ENCODE measurements at places on chromosomes 1 and 21. TPM values are rescaled to one million over a fixed set of nuclear protein-coding genes. Genes with fewer than 3 reads are reported as not detected.

DNA sequence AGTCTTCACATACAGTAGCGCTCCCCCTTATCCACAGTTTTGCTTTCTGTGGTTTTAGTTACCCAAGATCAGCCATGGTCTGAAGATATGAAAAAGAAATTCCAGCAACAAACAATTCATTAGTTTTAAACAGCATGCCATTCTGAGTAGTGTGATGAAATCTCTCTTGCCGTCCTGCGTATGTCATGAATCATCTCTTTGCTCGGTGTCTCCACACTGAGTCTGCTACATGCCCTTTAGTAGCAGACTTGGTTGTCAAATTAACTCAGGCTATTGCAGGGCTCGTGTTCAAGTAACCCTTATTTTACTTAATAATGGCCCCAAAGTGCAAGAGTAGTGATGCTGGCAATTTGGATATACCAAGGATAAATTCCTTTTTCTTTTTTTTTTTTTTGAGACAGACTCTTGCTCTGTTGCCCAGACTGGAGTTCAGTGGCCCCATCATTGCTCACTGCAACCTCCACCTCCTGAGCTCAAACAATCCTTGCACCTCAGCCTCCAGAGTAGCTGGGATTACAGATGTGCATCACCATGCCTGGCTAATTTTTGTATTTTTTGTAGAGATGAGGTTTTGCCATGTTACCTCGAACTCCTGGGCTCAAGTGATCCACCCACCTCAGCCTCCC, 22.6 kb downstream of the PHACTR4 start:
- H3K4me3 ChIP-seq = no peak overlapping the region
- H3K4me1 ChIP-seq = peaks cover 4% of the 10 kb centered on the region

- H3K27me3 ChIP-seq = peaks cover 20% of the 10 kb centered on the region
- H3K36me3 ChIP-seq = no peaks in the 10 kb centered on the region
- no peak overlapping the region for H3K4me3 ChIP-seq
- H3K27ac ChIP-seq = no peak overlapping the region
Observed at GRCh38 chr1:237054313-237054712, 12.3 kb downstream of the RYR2 start.

DNA sequence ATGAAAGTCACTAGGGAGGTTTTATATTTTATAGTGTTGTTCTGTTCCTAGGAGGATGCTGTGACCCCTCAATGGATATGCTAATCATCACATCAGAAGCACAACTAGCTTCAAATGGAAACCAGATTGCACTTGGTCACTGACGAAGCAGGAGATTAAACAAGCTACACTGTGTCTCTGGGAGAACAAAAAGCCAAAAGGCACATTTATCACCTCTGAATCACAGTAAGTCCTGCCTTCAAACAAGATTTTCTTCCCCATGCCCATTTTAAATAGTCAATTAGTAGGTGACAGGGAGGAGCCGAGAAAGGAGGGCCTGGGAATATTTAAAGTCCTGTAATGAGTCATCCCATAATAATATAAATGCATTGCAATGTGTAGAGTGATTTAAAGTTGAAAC, 38.1 kb downstream of the RGS2 start:
- no peak for DNase-seq
- H3K4me1 ChIP-seq = no peaks in the 10 kb centered on the region
- H3K27me3 ChIP-seq = no peaks in the 10 kb centered on the region
- no peak overlapping the region for H3K4me3 ChIP-seq

- peak overlapping the region; percentile 69 for H3K4me3 ChIP-seq
- H3K36me3 ChIP-seq = no peaks in the 10 kb centered on the region
- peaks cover 11% of the 10 kb centered on the region for H3K4me1 ChIP-seq
- H3K27ac ChIP-seq = peak overlapping the region; percentile 13
- peaks cover 28% of the 10 kb centered on the region for H3K27me3 ChIP-seq
Observed at GRCh38 chr21:45973475-45974072, 8.0 kb upstream of the COL6A1 start.

DNA sequence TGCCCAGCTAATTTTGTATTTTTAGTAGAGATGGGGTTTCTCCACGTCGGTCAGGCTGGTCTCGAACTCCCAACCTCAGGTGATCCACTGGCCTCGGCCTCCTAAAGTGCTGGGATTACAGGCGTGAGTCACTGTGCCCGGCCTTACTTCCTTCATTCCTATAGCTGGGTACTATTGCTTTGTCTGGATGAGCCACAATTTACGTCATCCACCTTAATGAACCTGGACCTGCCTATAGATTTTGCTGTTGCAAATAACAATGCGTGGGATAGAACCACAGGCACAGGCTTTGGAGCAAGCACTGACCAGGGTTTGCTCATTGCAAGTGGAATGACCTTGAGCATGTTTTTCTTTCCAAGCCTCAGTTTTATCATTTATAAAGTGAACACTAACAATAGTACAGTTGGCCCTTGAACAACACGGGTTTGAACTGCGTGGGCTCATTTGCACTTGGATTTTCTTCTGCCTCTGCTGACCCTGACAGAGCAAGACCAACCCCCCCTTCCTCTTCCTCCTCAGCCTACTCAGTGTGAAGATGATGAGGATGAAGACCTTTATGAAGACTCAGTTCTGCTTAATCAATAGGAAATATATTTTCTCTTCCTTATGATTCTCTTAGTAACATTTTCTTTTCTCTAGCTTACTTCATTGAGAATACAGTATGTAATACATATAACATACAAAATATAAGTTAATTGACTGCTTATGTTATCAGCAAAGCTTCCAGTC, 33.3 kb upstream of the BECN2 start:
- no peak overlapping the region for H3K4me3 ChIP-seq
- H3K36me3 ChIP-seq = no peaks in the 10 kb centered on the region
- no peaks in the 10 kb centered on the region for H3K4me1 ChIP-seq

DNA sequence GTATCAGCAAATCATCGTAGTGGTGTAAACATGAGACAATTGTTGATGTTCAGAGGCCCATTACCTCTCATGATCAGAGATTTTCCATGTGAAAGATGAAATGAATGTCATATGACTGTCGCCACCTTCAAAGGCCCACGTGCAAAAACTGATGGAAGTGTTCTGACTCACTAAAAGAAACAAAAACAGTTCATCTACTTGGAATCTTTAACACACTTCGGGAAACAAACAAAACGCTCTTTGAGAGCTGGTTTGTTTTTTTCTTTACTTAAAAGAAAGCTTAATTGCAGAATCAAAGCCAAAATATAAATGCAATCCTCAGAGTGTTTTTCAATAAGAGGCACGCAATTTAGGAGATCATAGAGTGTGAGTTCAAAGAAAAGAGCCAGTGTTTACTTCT, 100.8 kb downstream of the PLPPR4 start:
- no peaks in the 10 kb centered on the region for H3K27me3 ChIP-seq
- H3K27ac ChIP-seq = no peak overlapping the region
- H3K4me3 ChIP-seq = no peak overlapping the region
- H3K36me3 ChIP-seq = no peaks in the 10 kb centered on the region
- no peak for DNase-seq

The C1orf141 gene
- total RNA-seq = 1.2 TPM

The EPHA8 gene
- not detected for total RNA-seq

The HAPLN2 gene
- 0.34 TPM for total RNA-seq

All from activated CD4-positive, alpha-beta memory T cell treated with anti-CD3 and anti-CD28 coated beads for 36 hours (primary cell).